AML-193 (cell line): ENCODE measurements at places on chromosomes 16 and 17.
A peak's percentile ranks its signal among the peaks of the same experiment; 100 is the strongest.

DNA sequence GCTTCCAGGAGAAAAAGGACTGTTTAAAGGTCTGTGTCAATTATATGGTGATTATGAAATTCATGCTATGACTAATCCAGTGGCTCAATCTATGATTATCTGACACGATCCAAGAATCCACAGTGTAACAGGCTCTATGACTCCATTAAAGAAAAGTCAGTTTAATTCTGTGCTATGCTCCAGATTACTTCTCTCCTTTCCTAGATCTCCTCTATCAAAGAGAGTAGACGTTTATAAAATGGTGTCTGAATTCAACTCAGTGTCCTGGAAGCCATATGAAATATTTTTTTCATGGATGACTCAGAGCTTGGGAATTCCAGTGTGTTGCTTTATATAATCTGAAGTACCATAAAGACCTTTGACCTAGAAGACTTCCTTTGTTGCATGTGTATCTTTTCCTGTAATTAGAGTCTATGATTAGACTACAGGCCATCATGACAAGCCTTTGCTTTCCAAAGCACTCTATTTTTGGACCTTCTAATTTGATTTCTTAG lies 27.0 kb upstream of the NF1 start:
- DNase-seq: no peak

GRCh38 chr17:67244431-67245072 lies 444 bp downstream of the HELZ start:
- DNase-seq: no peak

- DNase-seq: no peak
These were observed 16.2 kb downstream of the ZNF276 start for GRCh38 chr16:89737341-89738071.

- no peak for DNase-seq
These were observed 26.4 kb downstream of the DHX38 start for GRCh38 chr16:72120026-72120425.

DNA sequence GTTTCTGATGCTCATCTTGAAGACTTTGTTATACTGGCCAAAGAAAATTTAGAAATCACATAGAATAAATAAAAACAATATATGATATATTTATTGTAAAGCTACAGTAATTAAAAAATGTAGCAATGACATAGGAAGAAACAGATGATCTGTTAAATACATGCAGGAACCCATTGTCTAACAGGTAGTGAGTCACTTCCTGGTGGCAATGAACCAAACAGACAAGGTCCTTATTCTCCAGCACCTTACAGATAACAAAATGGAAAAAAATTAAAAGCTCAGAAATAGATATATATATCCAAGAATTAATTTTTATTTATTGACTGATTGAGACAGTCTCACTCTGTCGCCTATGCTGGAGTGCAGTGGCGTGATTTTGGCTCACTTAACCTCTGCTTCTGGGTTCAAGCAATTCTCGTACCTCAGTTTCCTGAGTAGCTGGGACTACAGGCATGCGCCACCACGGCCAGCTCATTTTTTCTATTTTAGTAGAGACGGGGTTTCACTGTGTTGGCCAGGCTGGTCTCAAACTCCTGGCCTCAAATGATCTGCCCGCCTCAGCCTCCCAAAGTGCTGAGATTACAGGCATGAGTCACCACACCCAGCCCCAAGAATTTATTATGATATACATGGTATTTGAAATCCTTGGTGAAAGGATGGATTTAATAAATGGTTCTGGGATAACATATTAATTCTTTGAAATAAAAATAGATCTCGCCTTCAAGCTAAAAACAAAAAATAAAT lies 7.5 kb downstream of the NETO2 start:
- DNase-seq: peak; percentile 20

GRCh38 chr16:3099732-3100499 lies 822 bp upstream of the ZSCAN10 start:
- peak; percentile 90 for DNase-seq

DNA sequence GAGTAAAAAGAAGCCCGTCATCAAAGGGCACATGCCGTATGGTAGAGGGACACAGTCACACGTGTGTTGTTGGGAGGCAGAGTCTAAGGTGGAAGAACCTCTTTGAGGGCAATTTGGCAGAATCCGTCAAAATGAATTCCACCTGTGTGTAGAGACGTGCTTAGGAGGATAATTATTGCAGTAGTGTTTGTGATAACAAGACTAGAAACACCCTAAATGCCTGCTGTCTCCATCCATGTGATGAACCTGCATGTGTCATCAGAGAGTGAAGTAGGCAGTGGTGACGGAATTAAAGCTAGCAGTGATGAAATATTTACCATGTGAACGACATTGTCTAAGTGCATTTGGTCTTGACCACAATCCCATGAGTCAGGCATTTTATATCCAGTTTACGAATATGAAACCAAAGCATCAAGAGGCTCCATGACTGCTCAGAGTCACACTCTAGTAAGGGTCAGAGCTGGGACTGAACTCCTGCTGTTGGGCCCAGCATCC lies 61.3 kb upstream of the ADORA2B start:
- DNase-seq: peak; percentile 37

DNA sequence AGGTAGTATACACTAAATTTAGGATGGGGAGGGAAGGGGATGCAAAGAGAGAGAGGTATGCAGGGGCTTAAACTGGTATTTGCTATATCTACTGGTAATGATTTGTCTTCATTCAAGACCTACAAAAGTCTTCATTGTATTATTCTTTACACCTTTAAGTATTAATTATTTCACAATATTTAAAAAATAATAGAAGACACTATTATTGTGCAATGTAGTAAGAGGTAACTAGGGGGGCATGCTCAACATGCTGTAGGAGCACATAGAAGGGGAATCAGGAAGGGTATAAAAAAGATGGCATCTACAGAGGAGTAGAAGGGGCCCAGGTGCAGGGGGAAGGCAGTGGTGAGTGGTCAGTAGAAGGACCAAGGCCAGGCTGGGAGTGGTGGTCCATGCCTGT lies 14.9 kb upstream of the CCR7 start:
- DNase-seq: no peak

DNA sequence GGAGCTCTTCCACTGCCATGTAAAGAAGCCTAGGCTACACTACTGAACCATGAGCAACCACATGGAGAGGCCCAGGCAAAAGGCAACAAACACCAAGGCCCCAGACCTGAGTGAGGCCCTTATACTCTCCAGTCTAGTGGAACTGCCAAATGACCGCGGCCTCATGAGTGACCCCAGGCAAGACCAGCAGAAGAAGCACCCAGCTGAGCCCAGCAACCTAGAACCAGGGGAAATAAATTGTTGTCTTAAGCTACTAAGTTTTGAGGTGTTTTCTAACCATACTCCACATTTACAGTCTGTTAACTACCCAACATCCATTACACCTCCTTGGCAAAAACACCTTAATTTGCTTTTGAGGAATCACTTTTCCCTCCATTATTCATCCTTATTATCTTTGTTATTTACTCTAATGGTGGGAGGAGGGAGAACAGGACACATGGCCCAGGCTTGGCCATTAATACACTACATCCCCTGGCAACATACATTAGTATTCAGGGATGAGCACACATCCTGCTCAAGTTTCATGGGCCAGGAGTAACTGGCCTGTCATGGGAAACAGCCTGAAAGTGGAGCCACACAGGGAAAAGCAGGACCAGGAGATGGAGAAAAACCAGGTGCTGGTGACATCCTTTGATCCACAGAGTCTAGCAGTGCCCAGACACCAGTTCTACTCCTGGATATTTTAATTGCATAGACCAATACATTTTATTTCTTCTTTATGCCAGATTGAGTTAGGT lies 26.2 kb downstream of the SLC39A11 start:
- DNase-seq: no peak

DNA sequence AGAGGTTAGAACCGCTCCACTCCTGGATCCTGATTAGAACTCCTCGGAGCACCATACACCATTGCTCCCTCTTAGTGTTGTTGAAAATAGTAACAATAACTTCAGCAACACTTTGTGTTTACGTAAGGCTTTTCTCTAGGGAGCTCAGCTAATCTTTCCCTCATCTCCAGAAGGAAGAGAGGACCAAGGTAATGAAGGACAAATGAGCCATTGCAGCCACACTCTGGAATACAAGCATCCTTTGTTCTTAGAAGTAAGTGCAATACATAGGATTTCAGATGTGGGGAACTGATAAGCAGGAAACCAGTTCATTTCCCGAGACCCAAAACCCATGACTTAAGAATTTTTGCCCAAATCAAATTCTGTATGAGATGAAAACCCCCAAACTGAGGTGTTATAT lies 22.9 kb upstream of the ZNF652 start:
- no peak for DNase-seq

GRCh38 chr17:15777717-15778116 lies 45.6 kb downstream of the TBC1D26 start:
- DNase-seq: no peak

DNA sequence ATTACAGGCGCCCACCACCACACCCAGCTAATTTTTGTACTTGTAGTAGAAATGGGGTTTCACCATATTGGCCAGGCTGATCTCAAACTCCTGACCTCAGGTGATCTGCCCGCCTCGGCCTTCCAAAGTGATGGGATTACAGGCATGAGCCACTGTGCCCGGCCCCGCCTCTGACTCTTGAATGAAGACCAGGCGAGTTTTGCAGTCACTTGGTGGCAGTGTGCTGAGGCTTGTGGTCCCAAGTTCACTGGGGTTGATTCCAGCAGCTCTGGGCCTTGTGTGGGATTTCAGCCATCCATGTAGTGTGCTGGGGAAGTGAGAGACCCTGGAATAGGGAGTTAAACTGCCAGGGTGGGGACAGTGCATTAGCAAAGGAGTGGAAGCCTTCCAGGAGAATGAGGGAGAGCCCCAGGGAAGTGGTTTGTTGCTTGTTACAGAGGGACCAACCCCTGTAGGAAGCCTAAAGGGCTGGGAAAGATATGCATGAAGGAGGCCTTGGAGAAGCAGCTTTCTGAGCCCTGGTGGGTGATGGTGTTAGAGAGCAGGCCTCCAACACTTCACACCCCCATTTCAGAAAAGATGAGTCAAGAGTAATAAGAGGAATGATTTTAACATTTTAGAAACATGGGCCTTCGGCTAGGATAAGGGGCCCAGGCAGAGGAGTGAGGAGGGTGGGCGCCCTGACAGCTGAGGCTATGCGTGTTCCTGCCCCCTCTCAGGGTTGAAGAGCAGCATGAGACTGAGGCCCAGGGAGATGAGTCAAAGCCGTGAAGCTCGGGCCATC lies 14.5 kb downstream of the PSKH1 start:
- no peak for DNase-seq

DNA sequence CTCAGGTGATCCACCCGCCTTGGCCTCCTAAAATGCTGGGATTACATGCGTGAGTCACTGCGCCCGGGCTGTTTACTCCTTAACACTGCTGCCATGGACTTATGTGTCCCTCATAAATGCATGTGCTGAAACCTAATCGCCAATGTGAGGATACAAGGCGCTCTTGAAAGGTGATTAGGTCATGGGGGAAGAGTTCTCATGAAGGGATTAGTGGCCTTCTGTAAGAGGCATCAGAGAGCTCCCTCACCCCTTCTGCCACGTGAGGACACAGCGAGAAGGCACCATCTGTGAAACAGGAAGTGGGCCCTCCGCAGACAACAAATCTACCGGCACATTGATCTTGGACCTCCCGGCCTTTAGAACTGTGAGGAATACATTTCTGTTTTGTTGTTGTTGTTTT lies 19.1 kb downstream of the ITPRIPL2 start:
- DNase-seq: no peak
